ENCODE measurements at places on chromosomes 16 and 17.

DNA sequence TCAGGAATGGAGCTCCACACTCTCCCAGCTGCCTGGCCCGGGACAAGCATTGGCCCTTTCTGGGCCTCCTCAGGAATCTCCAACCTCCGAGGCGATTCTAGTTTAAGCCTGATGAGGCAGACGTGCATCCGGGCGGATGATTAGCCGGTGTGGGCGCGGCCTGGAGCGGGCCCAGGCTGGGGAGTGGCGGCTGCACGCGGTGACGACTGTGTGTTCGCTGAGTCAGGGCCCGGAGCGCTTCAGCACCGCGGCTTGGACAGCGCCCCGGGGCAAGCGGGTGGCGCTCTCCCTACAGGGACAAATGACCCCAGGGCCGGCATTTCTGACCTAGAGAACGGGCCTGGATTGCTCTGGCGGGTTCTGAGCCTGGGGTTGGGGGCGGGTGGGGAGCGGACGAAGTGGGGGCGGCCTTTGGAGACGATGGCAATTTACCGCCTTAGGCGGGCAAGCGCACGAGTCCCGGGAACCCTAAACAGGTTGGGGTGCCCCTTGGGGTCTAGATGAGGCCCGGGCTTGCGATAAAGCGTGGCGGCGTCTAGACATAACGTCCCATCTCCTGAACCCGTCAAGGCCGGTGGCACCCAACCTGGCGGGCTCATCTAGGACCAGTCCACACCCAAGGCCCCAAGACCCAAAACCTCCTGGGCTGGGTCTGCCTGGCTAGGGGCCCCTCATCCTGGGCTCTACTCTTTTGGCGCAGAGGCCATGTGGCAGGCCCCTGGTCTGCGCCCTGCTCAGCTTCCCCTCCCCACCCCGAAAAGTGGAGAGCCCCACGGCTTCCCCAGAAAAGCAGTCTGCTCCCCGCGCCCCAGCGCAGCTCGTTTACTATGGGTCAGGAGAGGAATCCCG, 22.3 kb upstream of the ZNHIT3 start:
- DNase-seq = peak; percentile 74

DNA sequence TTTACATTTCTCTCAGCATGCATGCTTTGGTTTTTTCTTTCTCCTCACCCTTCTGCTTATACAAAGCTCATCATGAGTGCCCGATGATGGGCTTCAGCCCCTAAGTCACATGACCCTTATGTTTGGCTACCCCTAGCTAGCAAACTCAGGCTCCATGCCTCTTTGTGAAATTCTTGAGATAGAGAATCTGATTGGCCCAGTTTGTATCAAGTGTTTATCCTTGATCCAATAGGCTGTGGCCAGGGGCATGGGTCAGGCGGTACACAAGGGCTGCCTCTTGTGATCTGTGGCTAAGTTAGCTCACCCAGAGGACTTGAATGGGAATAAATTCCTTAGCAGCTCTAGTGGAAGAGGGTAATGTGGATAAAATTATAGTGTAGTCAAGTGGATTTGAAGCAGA, 11.5 kb upstream of the TOX3 start:
- no peak for DNase-seq

DNA sequence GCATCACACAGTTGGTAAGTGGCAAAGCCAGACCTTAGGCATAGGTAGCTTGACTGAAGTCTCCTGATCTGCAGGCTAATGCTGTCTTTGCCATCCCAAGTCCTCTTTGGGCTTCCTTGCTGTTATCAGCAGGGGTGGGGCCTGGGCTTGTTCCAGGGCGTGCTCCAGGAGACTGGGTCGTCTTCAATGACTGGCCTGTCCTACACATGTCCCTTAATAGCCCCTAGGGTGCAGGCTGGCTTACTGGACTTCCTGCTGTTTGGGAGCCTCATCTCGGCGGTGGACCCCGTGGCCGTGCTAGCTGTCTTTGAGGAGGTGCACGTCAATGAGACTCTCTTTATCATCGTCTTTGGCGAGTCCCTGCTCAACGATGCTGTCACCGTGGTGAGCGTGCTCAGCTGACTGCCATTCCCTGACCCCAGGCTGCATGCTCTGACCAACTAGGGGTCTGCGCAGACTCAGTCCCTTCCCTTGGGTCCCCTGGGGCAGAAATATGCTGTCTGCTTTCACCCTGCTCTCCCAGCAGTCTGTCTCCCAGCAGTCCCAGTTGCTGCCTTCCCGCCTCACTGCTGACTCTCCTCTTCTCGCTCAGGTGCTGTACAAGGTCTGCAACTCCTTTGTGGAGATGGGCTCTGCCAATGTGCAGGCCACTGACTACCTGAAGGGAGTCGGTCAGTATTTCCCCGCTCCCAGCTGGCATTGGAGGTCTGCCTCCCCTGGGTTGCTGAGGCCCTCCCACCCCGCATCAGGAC, 6.2 kb downstream of the SLC9A5 start:
- DNase-seq = no peak

- peak; percentile 55 for DNase-seq
Observed at GRCh38 chr17:35080536-35080935, 17.0 kb upstream of the RFFL start.

DNA sequence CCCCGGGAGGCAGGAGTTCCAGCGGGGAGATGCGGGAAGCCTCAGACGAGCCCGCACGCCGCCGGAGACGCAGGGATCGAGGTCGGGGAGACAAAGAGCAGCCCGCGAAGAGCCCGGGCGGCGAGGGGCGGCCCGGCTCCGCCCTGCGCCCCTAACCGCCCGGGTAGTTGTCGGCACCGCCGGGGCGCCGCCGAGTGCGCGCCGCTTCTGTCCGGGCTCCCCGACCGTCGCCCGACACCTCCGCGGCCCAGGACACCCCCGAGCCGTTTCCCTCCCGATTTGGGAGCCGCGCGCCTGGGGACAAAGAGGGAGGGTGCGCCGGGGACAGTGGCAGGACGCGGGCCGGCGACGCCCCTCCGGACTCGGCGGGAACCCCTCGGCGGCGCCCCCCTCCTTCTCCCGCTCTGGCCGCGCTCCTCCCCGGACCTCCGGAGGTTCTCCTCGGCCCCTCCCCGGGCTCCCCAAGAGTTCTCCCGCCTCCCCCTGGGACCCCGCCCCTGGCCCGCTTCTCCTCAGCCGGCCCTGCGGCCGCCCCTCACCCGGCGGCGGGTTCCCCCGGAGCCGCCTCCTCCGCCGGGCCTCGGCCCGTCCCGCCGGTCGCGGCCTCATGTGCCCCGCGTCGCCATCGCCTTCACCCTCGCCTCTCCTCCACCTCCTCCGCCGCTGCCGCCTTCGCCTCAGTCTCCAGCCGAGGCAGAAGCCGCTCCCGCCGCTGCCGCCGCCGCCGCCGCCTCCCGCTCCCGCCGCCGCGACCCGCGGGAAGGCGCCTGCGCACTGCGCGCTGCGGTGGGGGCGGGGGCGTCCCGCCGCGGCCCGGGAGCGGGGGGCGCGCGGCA, at the start of gene GJC1:
GJC1 (minus strand) TSS at position 765 of the 836 bp plus-strand sequence. CDS start 24,470 bp downstream, outside the sequence.
- peak; percentile 61 for DNase-seq

- no peak for DNase-seq
Observed at GRCh38 chr17:77875881-77876509, 82.5 kb upstream of the TNRC6C start.

DNA sequence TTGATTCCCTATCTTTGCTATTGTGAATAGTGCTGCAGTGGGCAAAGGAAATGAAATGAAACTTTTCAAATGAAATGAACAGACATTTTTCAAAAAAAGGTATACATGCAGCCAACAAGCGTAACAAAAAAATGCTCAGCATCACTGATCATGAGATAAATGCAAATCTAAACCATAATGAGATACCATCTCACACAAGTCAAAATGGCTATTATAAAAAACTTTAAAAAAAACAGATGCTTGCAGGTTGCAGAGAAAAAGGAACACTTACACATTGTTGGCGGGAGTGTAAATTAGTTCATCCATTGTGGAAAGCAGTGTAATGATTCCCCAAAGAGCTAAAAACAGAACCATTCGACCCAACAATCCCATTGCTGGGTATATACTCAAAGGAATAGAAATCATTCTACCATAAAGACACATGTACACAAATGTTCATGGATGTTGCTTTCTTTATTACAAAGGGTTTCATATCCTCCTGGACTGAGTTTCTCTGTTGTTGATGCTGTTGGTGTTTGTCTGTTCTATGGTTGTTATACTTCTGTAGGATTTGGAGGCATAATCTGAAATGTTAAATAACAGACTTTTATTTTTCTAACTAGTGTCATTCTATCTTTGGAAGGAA, 99.3 kb upstream of the SOX9 start:
- DNase-seq = no peak

GRCh38 chr16:22683730-22684573, 130.0 kb upstream of the HS3ST2 start:
- no peak for DNase-seq

- no peak for DNase-seq
Observed at GRCh38 chr17:73430848-73431247, 119.0 kb upstream of the CDC42EP4 start.

DNA sequence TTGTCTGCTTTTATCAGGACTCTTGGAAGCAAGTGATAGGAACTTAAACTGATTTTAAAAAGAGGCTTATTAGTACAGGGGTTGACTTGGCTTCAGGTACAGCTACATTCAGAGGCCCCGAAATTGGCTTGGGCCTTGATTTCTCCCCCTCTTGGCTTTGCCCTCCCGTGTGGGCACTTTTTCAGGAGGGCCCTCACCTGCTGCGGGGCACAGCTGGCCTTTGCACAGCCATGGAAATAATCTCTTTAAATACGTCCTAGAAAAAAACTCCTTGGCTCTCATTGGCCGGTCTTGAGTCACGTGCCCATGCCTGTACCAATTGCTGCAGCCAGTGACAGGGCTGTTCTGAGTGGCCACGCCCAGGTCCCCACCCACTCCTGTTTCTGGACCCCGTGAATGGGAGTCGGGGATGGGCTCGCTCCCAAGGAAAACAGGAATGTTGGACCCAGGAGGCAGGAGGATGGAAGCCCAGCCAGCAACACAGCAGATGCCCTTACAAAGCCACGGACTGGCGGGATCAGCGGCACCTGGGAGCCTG, 15.0 kb downstream of the CA5A start:
- DNase-seq = no peak

DNA sequence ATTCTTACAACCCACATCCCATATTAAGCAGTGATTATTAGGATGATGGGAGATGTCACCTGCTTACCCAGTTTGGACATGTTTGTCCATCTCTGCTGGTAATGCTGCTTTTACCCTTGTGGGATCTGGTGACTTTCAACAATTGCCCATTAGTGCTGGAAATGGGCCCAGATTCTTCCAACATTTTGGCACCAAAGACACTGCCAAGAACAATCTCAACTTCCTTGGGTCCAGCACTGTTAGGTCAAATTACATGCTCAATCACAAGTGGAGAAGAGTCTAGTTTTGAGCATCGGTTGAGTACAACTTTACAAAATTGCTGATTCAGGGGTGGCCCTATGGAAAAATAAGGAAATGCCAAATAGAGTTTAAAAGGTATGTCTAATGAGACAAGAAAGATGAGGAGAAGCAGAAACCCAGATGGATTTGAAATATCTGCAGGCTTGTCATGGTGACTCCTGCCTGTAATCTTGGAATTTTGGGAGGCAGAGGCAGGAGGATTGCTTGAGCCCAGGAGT, 13.0 kb upstream of the ZFP3 start:
- DNase-seq = no peak

DNA sequence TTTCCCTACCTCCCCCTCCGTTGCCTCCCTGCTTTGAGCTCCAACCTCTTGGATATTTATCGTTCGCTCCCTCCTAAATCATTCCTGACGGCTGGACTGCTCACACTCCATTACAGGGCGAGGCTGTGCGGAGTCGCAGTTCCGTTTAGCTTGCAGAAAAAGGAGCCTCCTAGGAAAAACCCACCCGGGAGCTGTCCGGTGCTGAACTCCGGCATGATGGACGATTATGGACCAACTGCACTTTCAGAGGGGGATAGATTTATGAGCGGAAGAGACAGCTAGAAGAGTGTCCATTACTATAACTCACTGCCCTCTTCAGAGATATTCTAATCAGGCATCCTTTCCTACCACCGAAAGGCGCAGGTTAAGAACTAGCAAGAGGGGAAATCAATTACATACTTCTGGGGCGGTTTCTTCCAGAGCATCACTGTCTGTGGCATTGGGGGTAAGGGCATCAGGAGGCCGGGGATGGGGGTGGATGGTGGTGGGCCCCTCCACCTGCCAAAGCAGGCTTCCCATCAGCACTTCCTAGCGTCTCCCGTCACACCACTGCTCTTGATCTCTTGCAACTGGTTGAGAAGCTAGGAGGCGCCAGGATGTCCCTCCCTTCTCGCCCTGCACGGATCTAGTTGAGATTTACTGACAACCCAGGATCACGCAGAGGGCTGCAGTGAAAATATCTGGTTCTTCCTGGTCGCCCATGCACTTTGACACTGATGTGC, 251.2 kb downstream of the ENGASE start:
- DNase-seq = no peak

- DNase-seq = no peak
Observed at GRCh38 chr17:76558198-76559095, 18.6 kb downstream of the PRCD start.

DNA sequence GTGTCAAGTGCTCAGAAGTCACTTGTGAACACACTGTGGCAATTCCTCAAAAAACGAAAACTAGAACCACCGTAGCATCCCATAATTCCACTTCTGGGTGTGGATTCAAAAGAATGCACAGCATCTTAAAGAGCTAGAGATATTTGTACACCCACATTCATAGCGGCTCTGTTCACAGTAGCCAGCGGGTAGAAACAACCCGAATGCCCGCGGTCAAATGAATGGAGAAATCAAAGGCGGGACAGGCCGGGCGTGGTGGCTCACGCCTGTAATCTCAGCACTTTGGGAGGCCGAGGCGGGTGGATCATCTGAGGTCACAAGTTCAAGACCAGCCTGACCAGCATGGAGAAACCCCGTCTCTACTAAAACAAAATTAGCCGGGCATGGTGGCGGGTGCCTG, 337.5 kb downstream of the SEC14L1 start:
- DNase-seq = no peak

GRCh38 chr16:83472776-83473501, 334.8 kb upstream of the HSBP1 start:
- DNase-seq = no peak

DNA sequence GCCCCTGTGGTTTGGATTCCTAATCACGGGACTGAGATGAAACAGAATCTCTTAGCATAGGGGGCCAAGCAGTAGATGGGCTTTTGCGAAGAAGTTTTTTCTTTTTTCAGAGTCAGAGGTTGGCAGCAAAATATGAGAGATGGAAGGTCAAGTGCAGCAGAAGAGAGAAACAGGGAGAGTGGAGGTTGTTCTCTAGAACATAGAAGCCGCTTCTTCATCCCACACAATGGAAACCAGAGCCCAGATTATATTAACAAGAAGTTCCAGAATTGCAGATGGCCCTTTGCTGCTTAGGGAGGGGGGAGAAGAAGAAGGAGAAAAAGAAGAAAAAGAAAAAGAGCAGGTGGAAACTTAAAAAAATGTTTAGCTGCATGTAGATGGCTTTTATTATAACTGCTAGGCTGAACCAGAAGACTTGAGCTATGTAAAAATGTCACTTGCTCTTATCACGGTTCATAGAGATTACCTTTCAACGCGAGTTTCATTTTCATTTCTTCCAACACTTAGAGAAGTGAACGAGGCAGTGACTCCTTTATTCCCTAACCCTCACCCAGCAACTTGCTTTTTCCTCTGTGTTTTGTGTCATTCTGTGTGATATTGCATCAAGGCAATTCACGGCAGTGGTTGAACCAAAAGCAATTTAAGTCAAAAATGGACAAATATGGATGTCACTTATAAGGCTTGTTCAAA, 737.5 kb downstream of the WWOX start:
- no peak for DNase-seq
